Fibroblast of lung (primary cell): ENCODE measurements at places on chromosomes 1 and 21.

- DNase-seq: no peak
Observed at GRCh38 chr1:159469921-159470533, 30.5 kb downstream of the OR10J1 start.

DNA sequence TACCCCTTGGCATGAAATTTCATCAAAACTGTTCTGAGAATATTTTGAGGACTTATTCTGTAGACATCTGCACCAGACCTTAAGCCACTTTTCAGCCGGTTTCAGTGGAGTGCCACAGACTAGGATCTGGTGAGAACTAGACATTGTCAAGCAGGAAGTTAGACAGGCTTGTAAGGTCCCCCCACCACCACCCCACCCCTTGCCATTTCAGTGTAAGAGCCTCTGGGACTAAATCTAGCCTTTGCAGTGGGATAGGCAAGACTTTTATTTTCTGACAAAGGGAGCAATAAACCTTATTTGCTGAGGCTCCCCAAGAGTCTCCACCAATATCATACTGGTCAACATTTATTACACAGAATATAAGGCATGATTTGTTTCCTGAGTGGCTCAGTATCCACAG is 77.9 kb upstream of the EXO1 start:
- DNase-seq: no peak

GRCh38 chr1:117670976-117671780 is 65.3 kb downstream of the TENT5C start:
- no peak for DNase-seq

DNA sequence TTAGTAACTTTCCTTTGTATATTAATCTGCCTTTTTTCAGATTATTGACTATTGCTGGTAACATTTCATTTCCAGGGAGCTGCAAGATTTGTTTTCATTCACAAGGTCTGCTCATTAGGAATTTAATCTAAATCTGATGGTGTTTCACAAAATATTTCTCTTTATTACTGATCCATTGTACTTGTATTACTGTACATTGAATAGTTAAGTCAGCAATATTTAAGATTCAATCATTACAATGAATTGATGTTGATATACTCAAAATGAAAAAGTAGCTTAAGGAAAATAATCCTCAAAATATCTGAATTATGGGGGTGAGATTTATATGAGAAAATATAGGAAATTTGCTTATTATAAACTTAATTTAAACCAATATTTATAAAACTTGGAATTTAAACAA is 308.6 kb upstream of the PBX1 start:
- no peak for DNase-seq

DNA sequence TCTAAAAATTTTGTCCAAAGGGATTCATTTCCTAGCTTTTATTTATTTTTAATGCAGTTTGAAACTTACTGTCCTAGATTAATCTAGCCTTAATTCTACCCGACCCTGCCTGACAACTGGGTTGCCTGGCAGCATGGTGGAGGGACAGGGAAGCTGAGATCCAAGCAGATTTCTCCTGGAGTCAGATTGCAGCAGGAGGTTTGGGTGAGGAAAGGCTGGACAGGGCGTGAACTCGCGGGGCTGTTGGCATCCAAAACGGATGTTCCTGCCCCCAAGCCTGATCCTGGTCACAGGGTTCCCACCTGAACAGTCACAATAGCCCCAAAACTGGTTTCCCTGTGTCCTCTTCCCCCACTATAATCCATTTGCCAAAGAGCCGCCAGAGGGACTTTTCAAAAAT is 23.2 kb downstream of the TCEA3 start:
- no peak for DNase-seq

DNA sequence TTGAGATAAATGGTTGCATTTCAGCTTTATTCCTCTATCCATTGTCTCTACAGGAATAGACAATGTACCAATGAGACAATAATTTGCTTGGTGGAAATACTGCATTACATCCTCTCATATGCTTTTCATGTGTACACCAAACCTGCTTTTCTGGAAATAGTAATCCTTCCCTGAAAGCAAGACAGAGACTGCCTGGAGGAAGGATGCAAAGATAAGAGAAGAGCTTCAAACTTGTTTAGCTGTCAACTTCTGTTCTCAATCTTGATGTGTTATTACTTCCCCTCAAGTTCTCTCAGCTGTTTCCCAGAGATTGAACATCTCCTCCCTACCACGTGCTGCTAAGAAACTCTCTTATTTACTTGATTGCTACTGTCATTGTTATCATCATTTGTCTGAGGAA is 1125.4 kb upstream of the TMPRSS15 start:
- no peak for DNase-seq

GRCh38 chr1:202663131-202663530 is 47.1 kb downstream of the SYT2 start:
- DNase-seq: no peak

DNA sequence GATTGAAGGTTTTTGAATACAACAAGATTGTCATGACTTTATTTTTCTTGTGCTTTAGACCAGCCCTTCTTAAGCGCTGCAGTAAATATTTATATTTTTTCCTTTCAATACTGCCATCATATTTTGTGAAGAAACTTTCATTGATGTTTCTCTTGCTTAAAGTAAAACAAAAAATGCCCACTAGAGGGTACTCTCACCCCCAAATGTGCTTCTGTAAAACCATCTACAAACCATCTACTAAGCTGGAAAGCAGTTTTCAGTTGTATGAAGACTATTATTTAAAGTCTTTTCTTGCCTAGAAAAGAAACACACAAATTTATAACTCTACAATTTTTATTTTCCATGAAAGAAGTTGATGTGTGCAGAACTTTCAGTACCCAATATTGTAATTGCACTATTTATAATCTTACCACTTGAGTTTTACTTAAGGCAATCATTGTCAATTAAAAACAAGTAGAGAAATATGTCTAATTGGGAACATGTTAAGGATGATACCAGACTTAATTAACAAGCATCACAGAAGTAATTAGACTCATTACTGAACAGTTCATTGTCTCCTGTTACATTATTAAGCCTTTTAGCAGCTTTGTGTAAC is 10.7 kb downstream of the LEPR start:
- peak; percentile 74 for DNase-seq

DNA sequence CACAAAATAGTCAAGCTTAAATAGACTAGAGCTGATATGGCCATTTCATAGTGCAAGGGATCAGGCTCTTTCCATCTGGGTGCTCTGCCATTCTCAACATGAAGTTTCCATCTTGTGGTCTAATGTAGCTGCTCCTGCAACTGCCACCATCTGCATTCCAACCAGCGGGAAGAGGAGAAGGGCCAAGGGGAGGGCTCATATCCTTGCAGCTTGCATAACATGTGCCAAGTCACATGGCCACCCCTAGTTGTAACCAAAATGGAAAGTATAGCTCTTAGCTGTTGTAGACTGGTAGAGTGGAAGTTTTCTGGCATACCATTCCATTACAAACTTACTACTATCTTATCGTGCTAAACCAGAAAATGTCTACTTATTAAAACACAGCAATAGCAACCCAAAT is 38.9 kb upstream of the IVNS1ABP start:
- DNase-seq: no peak

- DNase-seq: peak; percentile 17
Observed at GRCh38 chr1:63955370-63956145, 181.7 kb downstream of the ROR1 start.

DNA sequence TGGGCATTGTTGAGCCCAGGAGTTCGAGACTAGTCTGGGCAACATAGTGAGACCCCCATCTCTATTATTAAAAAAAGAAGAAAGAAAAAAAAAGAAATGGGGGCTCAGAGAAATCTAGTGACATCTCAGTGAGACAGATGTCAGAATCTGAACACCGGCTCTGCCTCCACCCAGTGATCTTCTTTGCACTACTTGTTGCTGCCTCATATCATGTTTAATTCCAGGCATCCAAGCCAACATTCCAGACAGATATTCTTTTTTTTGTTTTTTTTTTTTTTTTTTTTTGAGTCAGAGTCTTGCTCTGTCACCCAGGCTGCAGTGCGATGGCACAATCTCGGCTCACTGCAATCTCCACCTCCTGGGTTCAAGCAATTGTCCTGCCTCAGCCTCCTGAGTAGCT is 5.0 kb upstream of the ARL8A start:
- no peak for DNase-seq

DNA sequence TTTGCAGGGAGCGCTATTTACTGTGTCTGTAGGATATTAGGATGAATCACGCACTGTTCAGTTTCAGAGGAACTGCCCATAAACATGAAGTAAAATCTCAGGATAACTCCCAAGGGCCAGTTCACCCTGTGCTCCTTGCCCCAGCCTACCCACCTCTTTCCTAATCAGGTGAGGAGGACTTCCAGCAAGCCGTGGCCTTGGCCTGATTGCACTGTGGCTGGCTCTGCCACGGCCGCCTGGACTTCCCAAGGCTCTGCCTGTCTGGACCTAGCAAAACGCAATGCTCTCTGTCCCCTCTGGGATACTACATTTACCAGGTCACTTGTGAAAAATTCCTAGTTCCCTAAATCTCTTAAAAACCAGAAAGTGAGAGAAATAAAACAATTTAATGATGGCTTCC is 7.4 kb upstream of the ASCL5 start:
- no peak for DNase-seq

- no peak for DNase-seq
Observed at GRCh38 chr1:192869308-192869940, 60.6 kb downstream of the RGS2 start.

DNA sequence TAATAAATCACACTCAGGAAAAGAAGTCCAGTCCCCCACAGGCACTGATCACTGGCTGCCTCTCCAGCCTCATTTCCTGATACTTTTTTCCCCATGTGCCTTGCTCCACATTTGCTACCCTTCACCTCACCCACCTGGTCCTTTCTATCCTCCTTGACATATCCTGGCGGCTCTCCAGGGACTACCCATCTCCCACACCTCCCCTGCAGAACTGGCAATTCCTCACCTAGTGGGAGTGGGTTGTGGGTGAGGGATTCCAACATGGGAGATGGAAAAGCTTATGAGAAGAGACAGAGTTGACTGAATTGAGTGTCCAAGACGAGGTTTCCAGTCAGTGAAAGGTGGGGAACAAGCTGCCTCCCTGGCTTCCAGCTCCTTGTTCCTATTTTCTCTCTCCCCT is 69.6 kb downstream of the FCRL5 start:
- DNase-seq: no peak

- peak; percentile 96 for DNase-seq
Observed at GRCh38 chr1:119873135-119874015, 22.9 kb downstream of the ADAM30 start.

- DNase-seq: peak; percentile 86
Observed at GRCh38 chr1:24727501-24728216, 17.6 kb upstream of the CLIC4 start.

GRCh38 chr1:46522184-46522968 is 29.1 kb downstream of the KNCN start:
- peak; percentile 82 for DNase-seq

DNA sequence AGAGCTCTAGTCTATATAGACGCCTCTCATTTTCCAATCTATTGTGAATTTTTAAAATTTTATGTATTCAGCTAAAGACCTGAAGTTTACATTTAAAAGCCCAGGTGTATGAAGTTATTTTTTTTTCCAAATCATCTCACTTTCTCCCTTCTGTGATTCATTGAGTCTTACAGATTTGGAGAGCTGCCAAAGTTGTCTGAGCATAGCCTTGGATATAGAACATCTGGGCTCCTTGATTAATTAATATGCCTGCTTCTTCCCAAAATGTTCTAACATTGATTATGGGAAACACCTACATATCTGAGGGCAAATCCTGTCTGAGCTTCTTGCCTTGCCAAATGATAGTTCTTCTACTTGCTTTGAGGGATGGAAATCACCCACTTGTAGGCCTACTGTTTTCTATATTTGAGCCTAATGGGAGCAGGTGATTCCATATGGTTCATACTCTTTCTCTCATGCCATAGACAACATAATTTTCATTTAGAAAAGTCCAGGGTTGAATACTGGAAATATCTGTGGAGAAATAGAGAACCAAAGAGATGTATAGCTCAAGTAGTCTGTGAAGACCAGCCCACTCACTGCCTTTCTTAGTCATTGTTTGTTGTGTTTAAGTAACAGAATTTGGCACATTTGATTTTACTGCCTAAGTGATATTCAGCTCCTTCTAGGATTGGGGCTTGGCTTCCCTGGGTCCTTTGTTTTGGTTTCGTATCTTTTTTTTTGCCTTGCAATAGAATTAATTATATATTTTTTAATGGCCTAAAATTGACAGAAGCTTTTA is 46.2 kb downstream of the MACF1 start:
- peak; percentile 59 for DNase-seq

DNA sequence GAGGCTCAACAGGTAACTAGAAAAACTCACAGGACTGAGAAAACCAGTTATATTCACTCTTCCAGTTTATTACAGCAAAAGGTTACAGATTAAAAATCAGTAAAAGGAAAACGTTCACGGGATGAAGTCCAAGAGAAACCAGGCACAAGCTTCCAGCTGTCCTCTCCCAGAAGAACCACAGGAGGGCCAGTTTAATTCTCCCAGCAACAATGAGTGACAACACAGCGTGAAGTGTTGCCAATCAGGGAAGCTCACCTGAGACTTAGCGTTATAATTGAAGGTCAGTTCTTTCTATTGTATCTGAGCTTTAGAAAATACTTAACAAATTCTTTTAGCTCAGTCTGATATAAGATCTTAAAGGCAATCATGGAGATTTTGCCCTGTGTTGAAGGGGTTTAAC is 65.2 kb upstream of the TNR start:
- DNase-seq: no peak
